ENCODE measurements at places on chromosomes 7 and 10. TPM values are rescaled to one million over a fixed set of nuclear protein-coding genes. Genes with fewer than 3 reads are reported as not detected.

ZNF277 gene
- 14.9 TPM for total RNA-seq

GRCh38 chr10:127376071-127376470 lies 173.0 kb upstream of the NPS start:
- DNase-seq, result no peak

GRCh38 chr7:80135309-80136104 lies 876 bp downstream of the GNAI1 start:
- no peak for DNase-seq

DNA sequence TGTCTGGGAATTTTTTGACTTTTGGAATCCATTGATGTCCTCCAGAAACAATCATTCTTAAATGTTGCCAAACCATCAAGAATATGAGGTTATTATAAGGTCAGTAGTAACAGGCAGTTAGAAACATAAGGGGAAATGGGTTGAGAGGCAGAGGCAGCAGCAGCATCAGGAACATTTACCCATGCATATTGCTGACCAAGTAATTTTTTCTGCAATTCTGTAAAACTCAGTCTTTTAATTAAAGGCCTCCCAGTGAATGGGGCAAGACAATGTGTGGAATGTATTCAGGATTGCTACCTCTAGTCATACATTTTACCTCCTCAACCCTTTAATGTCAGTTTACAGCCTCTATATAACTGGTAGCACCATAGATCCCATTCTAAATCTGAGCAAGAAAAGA lies 66.5 kb upstream of the SKAP2 start:
- no peak for DNase-seq

TMEM236 gene
- 0.94 TPM for total RNA-seq

CHST3 gene
- 40.0 TPM for total RNA-seq

- DNase-seq, result no peak
These were observed 586 bp downstream of the GCK start for GRCh38 chr7:44188480-44189225.

DNA sequence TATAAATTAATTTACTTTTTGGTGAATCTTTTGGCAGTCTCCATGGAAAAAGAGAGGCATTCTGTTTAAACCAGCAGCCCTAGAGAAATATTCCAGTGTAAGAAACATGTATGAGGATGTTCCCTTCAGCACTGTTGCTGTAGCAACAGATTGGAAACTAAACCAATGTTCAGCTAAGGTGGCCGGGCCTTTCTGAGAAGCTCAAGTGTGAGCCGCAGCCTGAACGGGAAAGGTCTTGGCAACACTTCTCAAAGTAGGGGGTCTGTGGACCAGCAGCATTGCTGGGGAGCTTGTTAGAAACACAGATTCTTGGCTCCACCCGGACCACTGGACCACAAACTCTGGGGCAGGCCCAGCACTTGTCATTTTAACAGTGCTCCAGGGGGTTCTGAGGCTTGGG lies 36.2 kb downstream of the RAMP3 start:
- DNase-seq, result no peak

- DNase-seq, result no peak
These were observed 37.2 kb upstream of the BMPER start for GRCh38 chr7:33868166-33868565.
